ENCODE measurements at places on chromosomes 1 and 21. TPM values are rescaled to one million over a fixed set of nuclear protein-coding genes. Genes with fewer than 3 reads are reported as not detected.

TMEM240 gene
- 0.47 TPM for total RNA-seq

DNA sequence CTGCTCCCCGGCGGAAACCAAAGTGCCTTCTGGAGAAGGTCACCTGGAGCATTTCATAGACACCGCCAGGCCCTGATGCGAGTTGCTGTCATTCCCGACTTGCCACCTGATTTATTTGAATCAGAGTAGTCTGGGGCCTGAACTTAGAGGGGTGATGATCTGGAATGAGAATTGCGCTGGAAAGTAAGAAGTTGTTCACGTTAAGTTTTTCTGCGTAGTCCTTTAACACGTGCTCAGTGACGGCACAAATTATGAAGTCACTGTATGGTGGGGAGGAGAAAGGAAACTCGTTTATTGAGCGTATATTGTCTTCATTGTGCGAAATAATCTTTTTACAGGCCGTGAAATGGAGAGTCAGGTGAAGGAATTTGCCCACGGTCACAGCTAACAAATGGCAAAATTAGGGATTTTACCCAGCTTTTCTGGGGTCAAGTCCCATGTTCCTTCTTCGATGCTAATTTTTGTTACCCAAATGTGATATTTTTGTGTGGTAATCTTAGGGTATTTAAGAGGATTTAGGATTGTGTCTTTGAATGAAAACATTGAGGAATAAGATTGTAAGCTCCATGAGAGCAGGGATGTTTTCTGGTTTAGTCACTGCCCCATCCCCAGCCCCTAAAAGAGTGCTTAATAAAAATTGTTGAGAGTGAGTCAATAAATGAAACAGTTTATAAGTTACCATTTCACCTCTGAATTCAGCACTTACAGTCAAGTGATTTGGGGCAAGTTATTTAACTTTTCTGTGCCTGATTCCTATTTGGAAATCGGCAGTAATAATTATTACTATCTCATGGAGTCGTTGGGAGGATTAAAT, 46.4 kb upstream of the NBL1 start:
- H3K27me3 ChIP-seq = no peaks in the 10 kb centered on the region
- DNase-seq = no peak
- H3K27ac ChIP-seq = peak overlapping the region; percentile 70
- H3K36me3 ChIP-seq = peaks cover 34% of the 10 kb centered on the region
- H3K4me1 ChIP-seq = peaks cover 14% of the 10 kb centered on the region

DNA sequence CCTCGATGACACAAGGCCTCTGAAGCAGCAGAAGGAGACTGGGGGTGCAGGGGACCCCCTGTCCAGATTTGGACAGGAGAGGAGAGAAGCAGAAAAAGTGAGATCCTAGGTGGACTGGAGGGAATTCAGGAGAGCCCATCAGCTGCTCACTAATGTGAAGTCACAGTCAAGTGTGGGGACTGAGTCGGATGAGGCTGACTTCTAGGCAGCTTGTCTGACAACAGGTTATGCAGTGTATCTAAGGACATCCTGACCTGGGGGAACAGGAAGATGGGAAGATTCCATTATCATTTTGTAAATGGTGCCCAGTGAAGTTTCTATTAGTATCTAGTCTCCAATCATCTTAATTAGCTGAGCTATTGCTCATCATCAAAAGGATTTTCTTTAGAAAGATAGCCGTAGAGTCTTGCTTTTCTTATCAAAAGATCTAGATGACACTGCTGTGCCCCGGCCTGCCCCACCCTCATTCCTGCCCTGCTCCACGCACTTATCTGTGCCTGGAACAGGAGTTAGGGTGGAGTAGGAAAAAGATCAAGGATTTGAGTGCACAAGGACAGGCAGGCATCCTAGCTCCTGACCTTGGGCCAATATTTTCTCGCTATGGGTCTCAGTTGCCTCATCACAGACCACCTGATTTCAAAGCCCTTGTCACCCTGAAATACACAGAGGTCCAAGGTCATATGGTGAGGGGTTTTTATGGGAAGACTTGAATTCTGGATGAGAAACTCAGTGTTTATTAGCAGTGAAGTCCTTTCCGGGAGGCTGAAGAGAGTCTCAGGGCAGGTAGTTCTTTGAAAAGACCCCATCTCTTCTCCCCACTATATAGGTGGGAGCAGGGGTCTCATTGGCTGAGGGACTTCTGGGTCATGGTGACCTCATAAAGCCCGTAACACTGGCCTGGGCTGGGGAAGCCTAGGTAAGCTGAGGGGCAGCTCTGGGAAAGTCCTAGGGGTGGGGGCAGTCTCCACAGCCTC, at the start of gene MROH7:
Gene MROH7, plus strand, starts transcription at position 924 of the 974 bp plus-strand sequence. CDS start 11,141 bp downstream, outside the sequence.
- no peaks in the 10 kb centered on the region for H3K27me3 ChIP-seq
- no peak for DNase-seq
- no peak within 1 kb of the TSS for H3K27ac ChIP-seq
- H3K4me1 ChIP-seq = no peaks in the 10 kb centered on the region

- no peaks in the 10 kb centered on the region for H3K4me1 ChIP-seq
- no peak overlapping the region for H3K4me3 ChIP-seq
- H3K27me3 ChIP-seq = no peaks in the 10 kb centered on the region
- no peak for DNase-seq
- no peak overlapping the region for H3K27ac ChIP-seq
Measured at GRCh38 chr1:228358764-228359612, 47.6 kb downstream of the TRIM11 start.

- H3K4me3 ChIP-seq = no peak overlapping the region
- no peak for DNase-seq
- H3K27me3 ChIP-seq = no peaks in the 10 kb centered on the region
- H3K4me1 ChIP-seq = no peaks in the 10 kb centered on the region
- no peak overlapping the region for H3K27ac ChIP-seq
Measured at GRCh38 chr21:21373969-21374368, 375.8 kb downstream of the NCAM2 start.

All from SJSA1 (cell line).